ENCODE measurements at places on chromosomes 6 and 20.

- DNase-seq: no peak
Measured at GRCh38 chr6:107662333-107662732, 161.8 kb downstream of the SCML4 start.

GRCh38 chr6:39638126-39638822, 86.9 kb downstream of the KIF6 start:
- DNase-seq: no peak

DNA sequence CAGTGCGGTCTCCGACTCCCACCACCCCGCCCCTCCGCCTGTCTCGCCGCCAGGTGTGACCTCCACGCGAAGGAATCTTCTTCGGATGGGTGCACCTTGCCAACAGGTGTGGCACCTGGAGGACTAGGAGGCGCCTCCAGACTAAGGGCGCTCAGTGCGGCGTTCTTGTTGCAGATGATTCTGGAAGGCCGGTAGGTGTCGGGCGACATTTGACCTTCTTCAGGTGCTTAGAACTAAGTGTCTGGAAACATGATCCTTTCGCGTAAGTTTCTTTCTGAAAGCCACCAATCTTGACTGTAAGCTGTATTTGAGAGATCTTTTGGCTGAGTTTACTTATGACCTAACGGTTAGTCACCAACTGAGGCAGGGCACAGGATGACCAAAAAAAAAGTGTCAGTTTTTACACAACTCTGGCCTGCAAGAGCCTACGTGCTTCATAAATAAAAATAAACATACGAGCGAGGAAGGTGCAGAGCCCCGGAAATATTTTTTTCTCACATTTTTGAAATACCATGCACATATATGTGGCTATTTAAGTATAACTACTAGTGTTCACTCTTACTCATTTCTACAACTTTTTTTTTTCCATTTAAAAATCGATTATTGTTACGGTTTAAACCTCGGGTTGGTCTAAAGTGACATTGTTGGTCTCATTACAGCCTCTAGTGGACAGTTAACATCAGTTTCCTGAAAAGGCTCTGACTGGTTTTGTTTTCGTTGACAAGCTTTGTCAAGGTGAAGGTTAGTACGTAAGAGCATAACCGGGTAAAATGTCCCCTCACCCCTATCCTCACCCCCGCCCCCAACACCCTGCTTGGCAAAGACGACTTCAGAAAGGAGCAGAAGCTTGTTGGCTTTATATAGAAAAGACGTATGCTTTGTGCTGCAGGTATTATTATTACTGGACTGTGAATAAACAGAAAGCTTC, 1.6 kb upstream of the ATXN1 start:
- peak; percentile 45 for DNase-seq

DNA sequence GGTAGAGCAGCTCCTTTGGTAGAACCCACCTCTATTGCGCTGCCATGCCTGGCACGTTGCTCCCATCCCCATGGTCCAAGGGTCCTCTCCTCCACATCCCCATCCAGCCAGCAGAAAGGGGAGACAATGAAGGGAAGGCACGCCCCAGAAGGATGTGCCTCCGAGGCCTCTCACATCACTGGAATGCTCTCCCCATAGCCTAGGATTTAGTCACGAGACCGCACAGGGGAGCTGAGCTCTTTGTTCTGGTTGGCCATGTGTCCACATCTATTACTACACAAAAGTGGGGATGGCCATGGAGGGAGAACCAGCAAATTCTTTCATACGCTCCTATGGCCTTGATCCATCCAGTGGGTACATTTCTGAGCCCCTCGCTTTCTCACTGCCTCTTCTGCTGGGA, 60.5 kb upstream of the SALL4 start:
- no peak for DNase-seq

DNA sequence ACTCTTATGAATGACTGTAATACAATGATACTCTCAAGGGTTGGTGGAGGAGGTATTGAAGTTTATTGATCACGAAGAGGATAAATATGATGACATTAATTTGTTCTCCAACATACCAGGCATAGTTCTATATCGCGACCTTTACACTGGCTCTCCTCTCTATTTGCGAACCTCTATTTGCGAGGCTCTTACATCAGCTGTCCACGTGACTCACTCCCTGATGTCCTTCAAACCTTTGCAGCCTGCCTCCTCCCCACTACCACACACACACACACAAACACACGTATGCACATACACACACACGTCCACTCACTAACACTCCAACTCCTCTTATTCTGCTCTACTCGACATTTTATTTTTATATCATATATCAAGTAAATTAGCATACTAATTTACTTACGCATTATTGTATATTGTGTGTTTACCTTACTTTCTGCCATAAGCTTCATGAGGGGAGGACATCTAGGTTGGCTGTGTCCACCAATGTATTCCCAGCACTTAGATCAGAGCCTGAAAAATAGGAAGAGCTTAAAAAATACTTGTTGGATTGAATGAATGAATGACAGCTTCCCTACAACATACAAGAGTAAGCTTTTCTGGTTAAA, 53.3 kb upstream of the TNFRSF21 start:
- DNase-seq: no peak

DNA sequence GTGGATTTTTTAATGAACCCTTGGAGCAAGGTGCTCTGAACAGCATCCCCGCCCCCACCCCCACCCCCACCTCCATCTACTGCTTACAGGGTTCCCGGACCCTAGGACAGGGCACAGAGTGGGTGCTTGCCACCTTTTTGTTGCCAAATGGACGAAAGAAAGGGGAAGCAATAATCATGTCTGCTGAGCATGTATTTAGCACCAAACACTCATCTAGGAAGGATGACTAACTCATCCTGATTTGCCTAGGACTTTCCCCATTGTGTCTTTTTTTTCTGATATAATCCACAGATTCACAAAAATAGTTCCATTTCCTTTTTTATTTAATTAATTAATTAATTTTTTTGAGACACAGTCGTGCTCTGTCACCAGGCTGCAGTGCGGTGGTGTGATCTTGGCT, 1.2 kb upstream of the PLTP start:
- DNase-seq: no peak

GRCh38 chr6:30882204-30882758, 2.0 kb upstream of the DDR1 start:
- DNase-seq: no peak

- no peak for DNase-seq
Measured at GRCh38 chr20:3383878-3384495, 23.5 kb downstream of the DNAAF9 start.

GRCh38 chr6:31559606-31559957, 12.2 kb downstream of the NFKBIL1 start:
- DNase-seq: no peak

- no peak for DNase-seq
Measured at GRCh38 chr6:160952633-160953281, 38.8 kb upstream of the MAP3K4 start.

- no peak for DNase-seq
Measured at GRCh38 chr6:19268117-19268516, 569.1 kb upstream of the ID4 start.

DNA sequence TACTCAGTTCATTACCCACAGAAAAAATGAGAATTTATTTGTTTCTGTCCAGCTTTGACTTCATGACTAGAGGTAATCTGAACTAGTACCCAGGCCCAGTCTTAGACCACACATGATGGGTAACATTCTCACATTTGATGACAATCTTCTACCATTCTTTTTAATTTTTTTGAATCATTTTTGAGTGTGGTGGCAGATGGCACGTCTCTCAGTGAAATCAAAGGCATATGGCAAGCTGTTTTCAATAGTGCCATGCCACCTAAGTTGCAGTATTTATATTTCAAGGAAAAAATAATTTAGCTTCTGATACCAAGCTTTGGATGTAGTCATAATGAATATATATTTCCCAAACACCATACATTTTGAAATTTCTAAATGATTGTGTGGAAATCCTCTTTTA, 88.8 kb upstream of the HS3ST5 start:
- no peak for DNase-seq

Data from activated CD4-positive, alpha-beta T cell treated with anti-CD3 and anti-CD28 coated beads for 4 hours (primary cell).